ENCODE measurements at places on chromosomes 1 and 21.

DNA sequence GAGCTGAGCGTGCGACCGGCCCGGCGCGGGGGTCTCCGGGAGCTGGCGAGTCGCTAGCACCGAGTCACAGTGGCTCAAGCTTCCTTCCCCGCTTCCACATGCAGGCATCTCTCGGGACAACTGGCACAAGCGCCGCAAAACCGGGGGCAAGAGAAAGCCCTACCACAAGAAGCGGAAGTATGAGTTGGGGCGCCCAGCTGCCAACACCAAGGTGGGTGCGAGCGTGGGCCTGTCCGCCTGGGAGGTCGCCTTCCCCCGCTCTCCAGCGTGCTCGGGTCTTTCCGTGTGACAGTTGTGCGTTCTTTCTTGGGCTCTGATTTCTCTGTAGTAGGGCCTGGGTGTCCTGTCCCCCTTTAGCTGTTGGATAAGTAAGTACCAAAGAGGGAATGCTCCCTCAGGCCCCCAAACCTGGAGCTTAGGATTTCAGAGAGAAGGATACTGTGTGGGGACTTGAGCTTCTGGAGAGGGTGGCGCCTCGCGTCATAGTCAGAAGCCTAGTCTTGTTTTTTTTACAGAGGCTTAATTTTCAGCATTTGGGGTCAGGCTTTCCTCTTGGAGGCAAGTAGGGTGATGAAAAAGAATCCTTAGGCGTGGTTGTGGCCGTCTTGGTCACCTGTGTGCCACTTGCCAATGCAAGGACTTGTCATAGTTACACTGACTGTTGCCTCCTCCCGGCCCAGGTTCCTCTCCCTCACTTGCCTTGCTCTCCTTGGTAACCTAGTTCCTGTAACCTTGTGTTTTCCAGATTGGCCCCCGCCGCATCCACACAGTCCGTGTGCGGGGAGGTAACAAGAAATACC lies 790 bp downstream of the RPS8 start:
- DNase-seq: no peak

- no peak for DNase-seq
Observed at GRCh38 chr1:117612517-117613248, 6.8 kb downstream of the TENT5C start.

DNA sequence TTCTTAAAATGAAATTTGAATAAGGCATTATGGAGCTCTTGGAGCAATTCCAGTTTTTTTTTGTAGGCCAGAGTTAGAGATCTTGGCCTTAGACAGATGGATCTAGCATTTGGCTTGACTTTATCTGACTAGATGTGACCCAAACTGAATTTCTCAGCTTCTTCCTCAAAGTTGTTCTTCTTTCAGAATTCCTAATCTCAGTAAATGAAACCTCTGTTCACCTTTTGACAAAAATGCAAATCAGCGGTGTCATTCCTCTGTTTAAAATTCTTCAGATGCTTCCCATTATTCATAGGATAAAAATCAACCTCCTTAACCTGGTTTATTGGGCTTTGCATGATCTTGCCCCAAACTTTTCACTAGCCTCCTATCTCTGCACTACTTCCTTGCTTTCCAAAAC lies 177.6 kb downstream of the RASAL2 start:
- no peak for DNase-seq

DNA sequence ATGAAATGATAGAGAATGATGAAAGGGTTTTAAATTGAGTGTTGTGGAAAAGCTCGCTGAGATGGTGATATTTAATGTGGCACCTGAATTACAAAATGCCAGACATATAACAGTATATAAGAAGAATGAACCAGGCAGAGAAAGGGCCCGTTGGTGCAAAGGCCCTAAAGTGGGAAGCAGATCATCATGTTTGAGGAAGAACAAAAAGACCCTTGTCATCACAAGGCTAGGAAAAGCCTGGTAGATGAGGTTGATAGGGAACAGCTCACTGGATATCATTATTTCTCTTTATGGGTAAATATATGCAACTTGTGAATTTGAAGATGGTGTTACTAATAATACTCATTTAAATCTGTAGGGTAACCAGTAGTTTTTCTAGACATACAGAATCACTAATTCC lies 11.0 kb downstream of the RAP1A start:
- no peak for DNase-seq

GRCh38 chr1:38926091-38926490 lies 15.5 kb downstream of the RHBDL2 start:
- DNase-seq: no peak

- DNase-seq: no peak
Observed at GRCh38 chr1:24251501-24251900, 64.4 kb upstream of the IFNLR1 start.

- peak; percentile 62 for DNase-seq
Observed at GRCh38 chr1:31483012-31483946, 70.3 kb downstream of the SERINC2 start.

- DNase-seq: no peak
Observed at GRCh38 chr1:86537928-86538695, 8.8 kb upstream of the CLCA4 start.

- DNase-seq: no peak
Observed at GRCh38 chr1:151839457-151840403, at the start of gene C2CD4D. Gene C2CD4D, minus strand, starts transcription at chr1:151839820. Its CDS starts 831 bp downstream, at chr1:151838989.

DNA sequence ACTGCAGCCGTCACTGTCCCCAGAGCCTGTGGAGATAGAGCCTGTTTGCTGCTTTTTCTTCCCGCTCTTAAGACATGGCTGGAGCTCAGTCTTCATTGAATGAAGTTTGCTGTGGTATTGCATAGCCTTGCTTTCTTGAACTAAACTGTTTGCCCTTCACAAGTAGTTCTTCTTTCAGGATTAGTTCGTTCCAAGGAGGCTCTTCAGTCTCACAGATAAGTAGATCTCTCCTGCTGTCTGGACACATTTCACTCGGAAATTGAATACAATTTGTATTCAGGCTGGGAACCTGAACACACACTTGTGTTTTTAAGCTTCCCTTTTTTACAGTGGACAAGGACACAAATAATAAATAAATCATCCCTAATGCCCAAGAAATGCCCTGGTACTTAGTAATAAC lies 34.7 kb downstream of the IFNAR1 start:
- DNase-seq: no peak

GRCh38 chr1:224801844-224802490 lies 127.5 kb upstream of the DNAH14 start:
- no peak for DNase-seq

GRCh38 chr1:86205741-86206140 lies 49.2 kb upstream of the COL24A1 start:
- DNase-seq: no peak

DNA sequence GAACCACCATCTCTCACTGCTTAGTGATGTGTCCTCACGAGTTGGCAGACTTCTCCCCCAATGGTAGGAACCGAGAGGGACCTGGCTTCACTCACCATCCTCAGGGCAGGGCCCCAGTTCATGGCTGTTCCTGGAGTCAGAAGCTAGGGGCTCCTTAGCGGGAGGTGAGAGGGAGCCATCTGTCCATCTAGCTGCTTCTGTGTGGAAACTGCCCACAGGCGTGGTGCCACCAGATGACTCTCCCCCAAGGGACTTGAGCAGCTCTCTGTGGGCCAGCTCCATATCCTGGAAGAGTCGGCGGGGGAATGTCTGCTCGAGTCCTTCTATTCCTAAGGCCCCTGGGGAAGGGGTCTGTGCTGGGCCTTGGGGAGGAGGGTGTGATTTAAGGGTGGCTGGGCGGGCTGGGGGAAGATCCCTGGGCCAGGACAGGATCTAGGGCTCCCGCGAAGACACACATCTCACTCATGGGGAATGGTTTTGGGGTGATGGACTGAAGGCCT lies 16.3 kb downstream of the LRRC71 start:
- DNase-seq: no peak

GRCh38 chr1:35475356-35475755 lies 81.8 kb downstream of the KIAA0319L start:
- no peak for DNase-seq

DNA sequence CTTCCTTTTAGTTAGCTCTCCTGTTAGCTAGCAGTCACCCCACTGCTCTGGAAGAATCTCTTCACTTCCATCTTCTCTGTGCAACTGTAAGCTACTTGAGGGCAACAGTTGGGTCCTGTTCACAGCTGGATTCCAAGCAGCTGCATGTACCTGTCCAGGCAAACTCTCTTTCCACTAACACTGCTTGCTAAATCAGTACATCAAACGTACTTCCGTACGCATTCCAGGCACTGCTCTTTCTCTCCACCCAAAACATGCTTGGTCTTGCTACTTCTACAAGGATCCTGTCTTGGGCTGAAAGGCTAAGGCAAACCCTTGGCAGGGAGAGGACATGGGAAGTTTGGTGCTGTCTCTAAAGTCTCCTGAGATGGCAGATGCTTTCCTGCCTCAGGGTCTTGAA lies 139.2 kb upstream of the CACNA1E start:
- DNase-seq: no peak

DNA sequence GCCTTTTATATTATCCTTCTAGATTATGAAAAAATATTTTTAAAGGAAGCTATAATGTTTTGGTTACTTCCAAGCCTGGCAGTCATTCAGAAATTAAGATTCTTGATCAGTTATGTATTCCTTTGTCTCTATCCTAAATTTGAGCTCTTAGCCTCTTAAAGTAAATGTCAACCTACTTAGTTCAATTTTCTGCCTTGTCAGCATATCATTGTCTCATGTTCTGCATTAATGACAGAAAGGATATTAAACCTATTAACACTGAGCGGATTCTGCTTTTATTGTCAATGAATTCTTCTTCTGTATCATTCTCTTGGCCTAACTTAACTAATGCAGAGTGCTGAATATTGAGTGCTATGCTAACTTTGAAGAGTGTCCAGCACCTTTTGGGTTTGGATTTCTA lies 56.0 kb downstream of the SDCCAG8 start:
- no peak for DNase-seq

DNA sequence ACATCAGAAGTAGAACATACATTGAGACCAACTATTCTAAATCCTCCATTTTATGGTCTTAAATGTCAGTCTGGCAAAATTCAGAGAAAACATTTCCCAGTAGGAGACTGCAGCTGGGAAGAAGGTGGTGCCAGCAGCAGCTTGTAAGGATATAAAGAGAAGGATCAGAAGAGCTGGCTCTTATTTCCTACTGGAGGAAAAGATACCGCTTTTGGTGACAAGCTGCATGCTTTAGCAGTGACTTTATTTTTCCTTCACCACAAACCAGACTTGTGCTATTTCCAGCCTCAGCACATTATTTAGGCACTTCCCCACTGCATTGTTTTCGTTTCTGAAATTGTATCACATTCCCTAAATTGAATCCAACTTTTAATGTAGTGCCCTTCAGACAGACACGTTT lies 28.4 kb downstream of the RNF11 start:
- DNase-seq: no peak

DNA sequence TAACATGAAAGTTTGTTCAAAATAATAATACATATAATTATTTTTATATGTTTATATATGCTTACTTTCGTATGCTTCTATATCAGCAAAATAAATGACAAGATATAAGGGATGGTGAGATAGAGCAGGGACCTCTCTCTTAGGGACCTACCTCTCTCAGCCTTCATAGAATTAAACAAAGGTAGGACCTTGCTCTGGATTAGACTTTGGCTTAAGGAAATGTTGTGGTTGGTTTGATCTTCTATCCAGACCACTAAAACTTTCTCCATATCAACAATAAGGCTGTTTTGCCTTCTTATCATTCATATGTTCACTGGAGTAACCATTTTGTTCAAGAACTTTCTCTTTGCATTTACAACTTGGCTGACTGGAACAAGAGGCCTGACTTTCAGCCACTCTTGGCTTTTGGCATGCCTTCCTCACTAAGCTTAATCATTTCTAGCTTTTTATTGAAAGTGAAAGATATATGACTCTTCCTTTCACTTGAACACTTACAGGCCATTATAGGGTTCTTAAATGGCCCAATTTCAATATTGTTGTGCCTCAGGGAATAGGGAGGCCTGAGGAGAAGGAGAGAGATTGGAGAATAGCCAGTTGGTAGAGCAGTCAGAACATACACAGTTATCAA lies 14.4 kb downstream of the FRRS1 start:
- no peak for DNase-seq

DNA sequence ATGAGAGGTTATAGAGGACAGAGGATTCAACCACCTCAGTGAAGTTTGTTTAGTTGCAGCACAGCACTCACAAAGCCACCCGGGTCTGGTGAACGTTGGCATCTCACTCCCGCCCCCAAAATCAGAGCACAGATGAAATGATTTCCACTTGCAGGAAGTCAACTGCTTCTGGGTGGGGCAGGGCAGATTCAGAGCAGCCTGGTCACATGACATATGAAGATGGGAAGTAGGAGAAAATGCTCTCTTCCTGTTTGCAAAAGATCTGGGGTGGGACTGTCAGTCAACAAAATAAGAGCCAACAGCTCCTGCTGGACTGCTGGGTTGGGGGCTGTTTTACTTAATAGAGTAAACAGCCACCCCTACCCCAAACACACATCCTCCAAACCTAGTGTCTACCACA lies 43.2 kb downstream of the LRRC71 start:
- DNase-seq: no peak

Measured in KG1 (cell line).